ENCODE measurements at places on chromosomes 1 and 21. TPM values are rescaled to one million over a fixed set of nuclear protein-coding genes. Genes with fewer than 3 reads are reported as not detected.

- no peak for DNase-seq
Measured at GRCh38 chr1:84569216-84569615, 5.0 kb downstream of the CTBS start.

GRCh38 chr1:35850051-35850450, 33.0 kb upstream of the AGO1 start:
- no peak for DNase-seq

DNA sequence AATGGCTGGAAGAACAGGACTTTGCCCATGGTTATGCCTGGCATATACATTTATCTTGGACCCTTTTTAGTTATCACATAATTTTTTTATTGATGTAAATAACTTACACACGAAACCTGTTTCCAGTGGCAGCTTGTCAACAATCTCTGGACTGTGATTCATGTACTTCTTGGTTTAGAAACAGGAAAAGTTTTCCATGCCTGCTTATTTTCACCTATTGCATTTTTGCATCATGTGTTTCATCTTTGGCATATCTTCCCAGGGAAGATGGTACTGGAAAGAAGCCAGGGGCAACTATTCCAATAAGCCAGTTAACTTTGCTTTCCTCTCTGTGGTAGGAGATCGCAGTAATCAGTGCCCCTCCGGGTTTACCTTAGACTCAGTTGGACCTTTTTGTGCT, 210.3 kb downstream of the TPR start:
- DNase-seq: peak; percentile 48

DNA sequence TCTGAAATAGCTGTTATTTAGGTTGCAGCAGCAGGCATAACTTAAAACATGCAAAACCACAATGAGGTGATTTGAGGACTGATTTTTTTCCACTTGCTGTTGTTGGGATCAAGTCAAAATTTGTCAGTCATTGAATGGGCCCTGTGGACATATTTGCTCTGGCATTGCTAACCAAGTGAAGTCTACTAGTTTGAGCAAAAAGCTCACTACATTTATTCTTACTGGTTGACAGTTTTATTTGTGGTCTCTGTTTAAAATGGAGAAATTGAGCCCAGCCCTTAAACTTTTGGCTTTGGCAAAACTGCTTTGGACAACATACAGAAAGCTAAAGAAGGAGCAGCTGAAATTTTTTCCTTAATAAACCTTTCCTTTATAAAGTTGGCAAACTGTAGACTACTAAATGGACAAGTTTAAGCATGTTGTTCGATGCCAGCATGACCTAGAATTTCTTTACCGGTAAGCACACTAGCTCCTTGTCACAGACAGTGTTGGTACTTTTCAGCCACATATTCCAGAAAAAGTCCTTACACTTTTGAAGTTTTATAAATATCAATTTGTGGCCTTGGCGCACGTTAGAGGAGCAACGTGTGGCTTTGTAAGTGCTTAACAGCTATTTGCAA, 234.6 kb downstream of the USP25 start:
- DNase-seq: peak; percentile 77

- DNase-seq: no peak
Measured at GRCh38 chr1:150235294-150235851, 539 bp downstream of the ANP32E start.

- DNase-seq: no peak
Measured at GRCh38 chr1:160522622-160523345, at the start of gene SLAMF6. TSS of gene SLAMF6 (minus strand) at chr1:160523255. CDS start at chr1:160523192, 63 bp downstream.

DNA sequence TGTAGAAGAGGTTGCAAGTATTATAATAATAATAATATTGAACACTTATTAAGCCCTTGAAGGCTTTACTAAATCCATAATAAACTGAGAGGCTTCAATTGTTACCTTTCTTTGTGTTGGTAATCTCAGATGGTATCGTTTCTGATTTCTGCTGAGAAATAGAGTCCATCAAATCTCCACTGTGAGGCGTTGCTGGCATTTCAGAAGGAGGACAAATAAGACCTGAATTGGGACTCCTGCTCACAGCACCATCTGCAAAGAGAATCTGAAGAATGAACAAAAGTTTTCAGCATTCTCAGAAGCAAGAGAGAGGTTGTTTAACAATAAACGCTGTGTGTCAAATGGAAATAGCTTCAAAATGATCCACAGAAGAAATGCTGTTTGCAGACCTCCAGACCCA, 93.7 kb downstream of the WDR3 start:
- DNase-seq: no peak

DNA sequence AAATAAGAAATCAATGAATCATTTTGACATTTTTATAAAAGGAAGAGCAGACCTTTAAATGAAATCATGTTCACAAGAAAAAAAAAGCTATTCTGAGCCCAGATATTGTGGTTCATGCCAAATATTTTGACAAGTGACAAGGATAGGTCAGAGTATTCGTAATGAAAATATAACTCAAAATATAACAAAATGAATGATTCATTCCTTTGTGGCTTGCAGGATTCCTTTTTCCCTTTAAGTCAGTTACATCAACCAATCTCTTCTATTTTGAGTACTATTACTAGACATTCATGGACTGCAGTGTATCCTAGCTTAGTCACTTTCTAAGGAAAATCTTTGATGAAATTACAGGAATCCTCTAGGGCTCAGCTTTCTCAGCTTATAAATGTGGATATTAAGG, 188.7 kb downstream of the COL11A1 start:
- DNase-seq: peak; percentile 29

DNA sequence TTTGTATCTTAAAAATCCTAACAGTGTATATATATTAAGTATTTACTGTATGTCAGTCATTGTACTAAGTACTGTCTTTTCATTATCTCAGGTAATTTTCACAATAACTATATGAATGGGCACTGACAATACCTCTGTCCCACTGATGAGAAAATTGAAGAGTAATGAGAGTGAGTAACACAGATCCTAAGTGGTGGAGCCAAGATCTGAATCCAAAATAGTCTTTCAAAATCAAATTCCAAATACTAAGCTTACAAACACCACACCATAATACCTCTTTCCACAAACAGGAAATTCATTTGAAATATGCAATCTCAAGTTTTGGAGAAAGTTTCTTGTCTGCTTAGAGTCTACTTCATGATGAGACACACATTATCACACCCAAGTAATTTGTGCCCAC, 105.9 kb upstream of the EDEM3 start:
- no peak for DNase-seq

DNA sequence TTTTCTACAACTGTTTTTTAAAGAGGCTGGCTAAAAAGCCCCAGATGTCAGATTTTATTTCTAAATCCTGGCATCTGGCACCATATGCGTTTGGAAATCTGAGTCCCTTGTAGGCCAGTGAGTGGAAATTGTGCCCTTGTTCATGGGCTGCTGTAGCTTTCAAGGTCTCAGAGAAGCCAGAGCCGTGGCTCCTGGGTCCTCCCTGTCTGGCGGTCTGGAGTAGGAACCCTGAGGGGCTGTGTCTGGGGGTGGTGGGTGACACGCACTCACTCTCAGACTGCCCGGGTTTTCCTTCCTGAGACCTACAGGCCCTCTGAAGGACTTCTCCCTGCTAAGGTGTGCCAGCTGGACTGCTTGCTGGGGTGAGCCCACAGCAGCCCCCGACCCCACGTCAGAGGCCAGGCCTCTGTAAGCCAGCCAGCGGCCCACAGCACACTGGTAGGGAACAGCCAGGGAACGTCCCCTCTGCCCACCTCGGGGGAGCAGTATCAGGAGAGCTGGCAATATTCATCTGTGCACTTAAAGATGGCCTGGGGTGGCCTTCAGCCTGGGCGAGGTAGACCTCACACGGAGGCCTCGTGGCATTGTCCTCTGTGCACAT, 151.5 kb downstream of the PEX14 start:
- no peak for DNase-seq

DNA sequence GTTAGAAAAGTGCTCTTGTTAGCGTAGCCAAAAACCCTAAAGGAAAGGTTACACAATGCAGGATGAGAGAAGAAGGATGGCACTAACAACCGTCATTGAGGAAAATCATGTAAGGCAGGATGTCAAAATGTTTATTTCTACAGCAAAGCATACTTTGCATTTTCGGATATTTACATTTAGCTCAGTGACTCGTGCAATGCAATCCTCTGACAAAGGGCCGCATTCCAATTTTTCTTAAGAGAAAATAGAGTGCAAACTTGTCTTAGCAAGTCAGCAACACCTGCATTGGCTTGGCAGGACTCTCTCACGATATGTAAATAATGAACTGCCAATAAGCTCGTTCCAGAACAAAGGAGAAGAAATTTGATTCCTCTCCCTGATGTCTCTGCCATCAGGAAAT, 33.3 kb downstream of the TIAM1 start:
- peak; percentile 96 for DNase-seq

DNA sequence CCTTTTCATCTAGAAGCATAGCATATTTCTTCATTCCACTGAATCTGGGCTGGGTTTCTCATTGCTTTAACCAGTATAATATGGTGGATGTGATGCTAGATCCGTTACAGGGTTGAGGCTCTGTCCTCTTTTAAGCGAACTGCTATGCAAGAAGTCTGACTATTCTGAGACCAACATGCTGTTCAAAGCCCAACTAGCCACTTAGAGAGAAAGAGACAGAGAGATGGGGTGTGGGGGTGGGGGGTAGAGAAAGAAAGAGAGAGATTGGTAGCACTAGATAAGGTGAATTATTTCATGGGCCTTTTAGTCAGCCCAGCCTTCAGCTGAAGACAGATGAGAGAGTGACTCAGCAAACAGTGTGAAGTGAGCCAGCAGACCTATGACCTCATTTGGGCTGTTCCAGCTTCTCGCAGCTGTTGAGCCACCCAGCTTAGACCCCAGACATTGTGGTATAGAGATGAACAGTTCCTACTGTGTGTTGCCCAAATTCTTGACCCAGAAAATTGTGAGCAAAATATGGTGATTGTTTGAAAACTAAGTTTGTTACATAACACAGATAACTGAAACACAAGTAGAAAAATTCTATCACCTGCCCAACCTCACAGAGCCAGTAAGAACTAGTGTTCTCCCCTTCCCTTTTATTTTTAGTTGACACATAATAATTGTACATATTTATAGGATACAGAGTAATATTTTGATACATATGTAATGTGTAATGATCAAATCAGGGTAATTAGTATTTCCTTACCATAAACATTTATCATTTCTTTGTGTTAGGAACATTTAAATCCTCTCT, 40.7 kb upstream of the PRKACB start:
- DNase-seq: peak; percentile 89

GRCh38 chr1:168480997-168481396, 62.8 kb downstream of the XCL2 start:
- no peak for DNase-seq

GRCh38 chr1:1088801-1089680, 14.9 kb upstream of the RNF223 start:
- no peak for DNase-seq

DNA sequence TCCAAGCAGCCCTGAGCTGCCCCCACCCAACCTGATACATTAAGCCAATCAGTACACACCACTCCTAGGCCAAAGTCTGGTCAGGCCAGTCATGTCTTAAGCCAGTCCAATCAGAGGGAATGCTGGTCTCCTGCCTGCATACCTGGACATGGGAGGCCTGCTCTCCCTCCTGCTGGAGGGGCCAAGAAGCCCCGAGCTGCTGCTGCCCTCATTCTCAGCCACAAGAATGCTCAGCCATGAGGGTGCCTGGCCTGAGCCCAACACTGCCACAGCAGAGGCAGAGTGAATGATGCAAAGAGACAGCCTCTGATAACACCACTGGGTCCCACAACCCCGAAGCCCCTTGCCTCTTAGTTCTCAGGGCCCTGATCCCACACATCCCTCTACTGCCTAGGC, 23.0 kb downstream of the CHD5 start:
- DNase-seq: no peak

DNA sequence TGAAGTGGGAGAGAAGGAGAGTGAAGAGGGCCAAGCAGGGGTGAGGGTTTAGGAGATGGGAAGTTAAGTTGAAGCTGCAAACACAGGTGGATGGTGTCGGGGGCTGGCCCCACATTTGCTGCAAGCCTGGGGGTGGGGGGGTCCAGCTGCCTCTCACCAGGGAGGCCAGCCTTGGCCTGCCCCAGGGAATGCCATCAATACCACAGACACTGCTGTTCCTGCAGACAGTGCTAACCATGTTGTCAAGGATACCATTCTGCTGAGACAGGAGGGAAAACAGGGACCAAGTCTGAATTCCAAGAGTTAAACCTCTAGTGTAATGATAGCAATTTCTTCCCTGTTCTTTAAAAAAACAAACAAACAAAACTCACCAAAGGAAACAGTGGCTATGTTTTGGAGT, 8.0 kb downstream of the MECR start:
- no peak for DNase-seq

DNA sequence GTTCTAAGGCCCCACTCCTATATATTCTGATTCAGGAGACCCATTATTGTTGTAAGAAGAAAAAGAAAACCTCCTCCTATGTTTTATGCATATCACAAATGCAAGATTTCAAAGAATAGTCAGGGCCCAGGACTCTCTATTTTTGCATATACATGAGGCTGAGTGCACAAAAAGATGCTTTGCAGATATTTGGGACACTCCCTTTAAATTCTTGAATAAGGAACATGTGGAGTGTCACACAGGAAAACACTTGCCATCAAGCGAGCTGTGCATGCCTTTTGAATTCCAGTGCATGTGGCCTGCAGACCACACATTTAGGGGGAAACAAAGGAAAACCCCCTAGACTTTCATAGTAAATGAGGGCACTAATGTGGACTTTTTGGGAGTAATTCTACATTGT, 5.6 kb downstream of the MAP3K7CL start:
- DNase-seq: no peak

- DNase-seq: peak; percentile 5
Measured at GRCh38 chr1:229075217-229075616, 195.7 kb upstream of the RAB4A start.

DNA sequence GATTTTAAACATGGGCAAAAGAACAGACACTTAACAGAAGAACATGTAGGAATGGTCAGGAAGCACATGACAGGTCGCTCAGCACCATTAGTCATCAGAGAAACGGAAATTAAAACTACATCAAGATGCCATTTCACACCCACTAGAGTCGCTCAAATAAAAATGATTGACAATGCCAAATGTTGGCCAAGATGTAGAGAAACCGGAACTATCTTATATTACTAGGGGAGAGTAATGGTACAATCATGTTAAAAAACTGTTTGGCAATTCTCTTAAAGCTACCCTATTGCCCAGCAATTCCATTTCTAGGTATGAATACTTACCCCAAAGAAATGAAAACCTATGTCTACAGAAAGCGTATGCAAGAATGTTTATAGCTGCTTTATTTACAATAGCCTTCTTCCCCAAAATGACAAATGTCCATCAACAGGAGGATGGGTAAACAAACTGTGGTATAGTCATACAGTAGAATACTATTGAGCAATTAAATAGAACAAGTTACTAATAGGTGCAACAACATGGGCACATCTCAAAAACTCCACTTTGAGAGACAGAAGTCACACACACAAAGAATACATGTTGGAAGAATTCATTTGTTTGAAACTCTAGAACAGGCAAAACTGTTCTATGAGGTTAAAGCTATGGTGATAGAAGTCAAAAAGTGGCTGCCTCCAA, 92.8 kb downstream of the ETS2 start:
- peak; percentile 53 for DNase-seq

Gene INSRR
- not detected for total RNA-seq

Gene RAP1GAP
- total RNA-seq: 1.1 TPM

Gene KRTAP26-1
- not detected for total RNA-seq

Gene FOXO6
- not detected for total RNA-seq

Gene RIPK4
- total RNA-seq: 35.5 TPM

Gene PRKAA2
- total RNA-seq: 2.1 TPM

Gene GPA33
- total RNA-seq: not detected

Gene PLA2G2D
- total RNA-seq: not detected

Gene ERVH48-1
- not detected for total RNA-seq

Gene TRIM58
- total RNA-seq: not detected

Gene RPAP2
- 5.1 TPM for total RNA-seq

Gene SH3GLB1
- 31.2 TPM for total RNA-seq

Gene VPS13D
- 34.9 TPM for total RNA-seq

Gene DNAJC6
- 1.9 TPM for total RNA-seq

Gene EDN2
- 13.3 TPM for total RNA-seq

Gene RNF186
- not detected for total RNA-seq

Gene SPTA1
- not detected for total RNA-seq

All from bronchial epithelial cell (primary cell).